ENCODE measurements at places on chromosomes 4 and X.

DNA sequence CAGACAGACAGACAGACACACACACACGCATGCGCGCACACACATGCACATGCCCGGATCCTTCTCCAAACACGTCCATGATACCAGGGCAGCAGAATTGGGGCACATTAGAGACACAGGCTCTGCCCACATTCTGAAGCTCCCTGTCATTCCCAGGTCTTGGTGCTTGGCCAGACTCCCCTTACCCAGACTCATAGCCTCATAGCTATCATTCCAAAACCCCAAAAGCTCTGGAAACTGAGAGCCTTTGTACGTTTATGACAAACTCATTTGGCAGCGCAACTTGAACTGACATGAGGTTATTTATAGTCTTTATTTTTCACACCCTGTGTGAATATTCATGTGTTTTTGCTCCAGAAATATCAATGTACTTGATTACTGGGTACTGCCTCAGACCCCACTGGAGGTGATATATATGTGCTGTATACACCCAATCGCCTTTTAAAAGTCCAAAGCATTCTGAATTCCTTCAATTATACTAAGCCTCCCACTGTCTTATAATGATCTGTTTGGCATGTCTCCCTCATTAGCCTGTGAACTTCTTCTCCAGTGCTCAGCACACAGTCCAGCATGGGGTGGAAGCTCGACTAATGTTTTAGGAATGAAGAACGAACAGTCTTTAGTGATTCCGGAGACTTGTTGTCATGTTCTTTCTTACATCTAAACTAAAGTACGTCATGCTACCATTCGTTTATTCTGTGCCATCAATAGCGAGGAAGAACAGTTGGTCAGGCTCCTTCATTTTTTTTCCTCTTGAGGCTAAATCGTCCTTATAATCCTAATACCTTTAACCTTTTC, 45.0 kb downstream of the RTL9 start:
- DNase-seq, result no peak

GRCh38 chr4:8451440-8452182, 11.0 kb downstream of the TRMT44 start:
- DNase-seq, result no peak

DNA sequence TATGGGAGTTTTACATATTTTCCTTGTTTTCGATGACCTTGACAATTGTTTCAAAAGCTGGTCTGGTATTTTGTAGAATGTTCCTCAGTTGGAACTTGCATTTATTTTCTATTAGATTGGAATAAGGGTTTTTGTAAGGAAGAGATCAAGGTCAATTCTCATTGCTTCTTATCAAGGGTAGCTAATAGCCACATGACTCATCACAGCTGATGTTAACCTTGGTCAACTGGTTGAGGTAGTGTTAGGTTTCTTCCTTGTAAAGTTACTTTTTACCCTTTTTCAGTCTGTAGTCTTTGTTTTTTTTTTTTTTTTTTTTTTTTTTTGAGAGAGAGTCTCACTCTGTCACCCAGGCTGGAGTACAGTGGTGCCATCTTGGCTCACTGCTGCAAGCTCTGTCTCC, 257.2 kb downstream of the SNCA start:
- DNase-seq, result no peak

- no peak for DNase-seq
Observed at GRCh38 chr4:151117371-151117962, 18.0 kb downstream of the RPS3A start.

- no peak for DNase-seq
Observed at GRCh38 chr4:7862561-7863192, 77.0 kb downstream of the AFAP1 start.

DNA sequence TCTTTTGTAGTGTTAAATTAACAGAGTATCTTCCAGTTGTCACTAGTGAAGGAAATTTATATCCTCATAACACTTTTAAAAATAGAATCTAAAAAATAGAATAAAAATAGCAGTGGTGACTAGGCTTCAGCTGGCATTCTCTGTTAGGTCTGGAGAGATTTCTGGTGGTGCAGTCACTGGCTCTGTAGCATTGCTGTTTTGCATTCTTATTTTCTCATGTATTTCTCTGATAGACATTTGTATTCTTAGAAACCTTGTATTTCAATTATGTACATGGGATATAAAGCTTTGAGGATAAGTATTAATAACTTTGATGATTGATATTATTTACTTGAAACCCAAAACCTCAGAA, 87.6 kb downstream of the TMEM131L start:
- DNase-seq, result no peak

- no peak for DNase-seq
Observed at GRCh38 chr4:56788081-56788480, 33.4 kb downstream of the SPINK2 start.

DNA sequence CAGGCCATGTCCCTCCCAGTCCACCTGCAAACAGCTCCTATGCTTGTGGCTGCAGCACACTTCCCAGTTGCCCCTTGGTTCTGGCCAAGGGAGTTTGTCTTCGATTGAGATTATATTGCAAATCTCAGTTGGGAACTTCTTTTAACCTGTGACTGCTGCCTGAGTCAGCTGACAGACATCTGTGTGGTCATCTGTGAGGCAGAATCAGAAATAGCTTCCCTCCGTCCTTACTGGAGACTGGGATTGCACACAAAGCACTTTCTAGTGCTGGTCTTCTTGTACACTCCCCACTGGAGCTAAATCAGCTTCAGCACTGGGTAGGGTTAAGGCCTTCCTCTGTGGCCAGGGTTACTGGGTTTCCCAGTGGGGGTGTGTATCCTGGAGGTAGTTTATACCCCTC, 34.3 kb downstream of the ZNF330 start:
- DNase-seq, result no peak

DNA sequence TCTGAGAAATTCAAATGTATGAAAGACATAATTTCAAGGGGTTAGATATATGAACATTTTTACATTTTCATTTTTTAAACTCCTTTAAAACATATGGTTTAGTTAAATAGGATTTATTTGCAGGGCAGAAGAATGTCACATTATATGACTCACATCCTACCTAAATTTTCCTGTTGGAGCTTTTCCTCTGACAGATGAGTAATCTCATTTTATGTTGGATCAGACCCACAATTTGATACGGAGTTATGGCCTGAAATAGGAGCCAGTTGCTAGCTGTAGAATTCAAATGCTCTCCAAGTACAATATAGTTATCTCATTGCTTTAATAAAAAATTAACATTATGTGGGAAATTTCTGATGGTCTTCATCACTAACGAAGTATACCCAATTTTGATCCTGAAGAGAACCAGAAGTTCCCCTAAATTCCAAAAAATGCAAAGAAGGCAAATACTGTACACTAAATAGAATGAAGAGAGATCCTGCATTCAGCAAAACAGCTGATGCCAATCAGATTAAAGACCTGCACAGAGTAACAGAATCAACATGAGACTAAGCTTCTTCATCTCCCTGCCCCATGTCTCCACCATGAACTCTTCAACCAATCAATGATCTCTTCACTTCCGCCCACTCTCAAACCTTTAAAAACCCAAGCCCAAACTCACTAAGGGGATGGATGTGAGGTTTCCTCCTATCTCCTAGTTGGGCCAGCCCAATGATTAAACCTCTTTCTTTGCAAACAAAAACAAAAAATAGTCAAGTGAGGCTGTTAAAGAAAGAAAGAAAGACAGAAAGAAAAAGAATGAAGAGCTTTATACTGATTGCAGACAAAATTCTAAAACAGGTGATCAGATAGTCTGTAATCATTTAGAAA, 10.9 kb upstream of the EXOSC9 start:
- DNase-seq, result no peak

DNA sequence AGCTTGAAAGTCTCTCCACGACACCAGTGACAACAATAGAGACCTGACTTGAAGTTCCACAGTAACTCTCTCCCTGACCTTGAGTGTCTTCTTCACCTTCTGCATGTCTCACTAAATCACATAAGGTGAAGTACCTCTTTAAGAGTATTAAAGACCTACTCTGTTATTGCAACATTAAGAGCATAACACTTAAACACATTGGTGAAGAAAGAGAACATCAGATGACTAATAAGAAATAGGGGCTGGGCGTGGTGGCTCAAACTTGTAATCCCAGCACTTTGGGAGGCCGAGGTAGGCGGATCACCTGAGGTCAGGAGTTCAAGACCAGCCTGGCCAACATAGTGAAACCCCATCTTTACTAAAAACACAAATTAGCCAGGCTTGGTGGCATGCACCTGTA, 33.9 kb upstream of the MAPK10 start:
- DNase-seq, result no peak

DNA sequence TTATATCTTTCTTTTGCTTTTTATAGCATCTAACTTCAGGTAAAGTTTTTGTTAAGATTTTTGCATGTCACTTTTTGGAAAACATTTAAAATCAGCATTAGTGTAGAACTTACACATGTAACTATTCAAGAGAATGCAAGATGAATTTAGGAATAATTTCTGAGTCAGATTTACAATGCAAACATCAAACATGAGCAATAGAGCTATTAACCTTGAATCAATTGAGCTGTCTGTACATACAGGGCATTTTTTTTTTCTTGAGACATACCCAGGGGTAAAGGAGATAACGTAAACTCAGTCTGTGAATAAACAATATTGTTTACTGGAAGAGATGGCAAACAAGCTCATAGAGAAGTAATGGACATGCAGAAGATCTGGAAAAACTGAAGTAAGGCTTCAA, 311.5 kb downstream of the IL1RAPL2 start:
- no peak for DNase-seq

- no peak for DNase-seq
Observed at GRCh38 chr4:128558896-128559679, 250.4 kb upstream of the JADE1 start.

DNA sequence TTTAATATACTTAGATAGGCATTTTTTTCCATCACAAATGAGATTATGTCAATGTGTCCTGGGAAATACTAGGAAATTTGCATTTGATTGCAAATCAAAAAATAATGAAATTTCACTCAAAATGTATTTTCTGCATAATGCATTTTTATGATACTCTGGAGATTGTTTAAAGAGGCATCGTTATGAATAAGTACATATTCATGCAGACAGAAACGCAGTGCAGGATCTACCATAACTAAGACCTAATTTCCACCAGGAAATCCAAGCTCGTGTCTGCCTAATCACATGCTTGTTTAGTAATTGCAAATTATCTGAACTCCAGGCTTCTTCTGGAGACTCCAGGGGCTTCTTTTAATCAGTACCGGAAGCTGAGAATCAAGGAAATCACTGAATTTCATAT, 163.5 kb upstream of the MXRA5 start:
- DNase-seq, result no peak

- no peak for DNase-seq
Observed at GRCh38 chr4:13536607-13537006, 7.7 kb downstream of the NKX3-2 start.

- no peak for DNase-seq
Observed at GRCh38 chrX:39950018-39950688, 147.6 kb downstream of the BCOR start.

GRCh38 chr4:87981486-87981885, 6.0 kb downstream of the SPP1 start:
- DNase-seq, result no peak

GRCh38 chrX:114800719-114801118, 216.7 kb downstream of the IL13RA2 start:
- no peak for DNase-seq

DNA sequence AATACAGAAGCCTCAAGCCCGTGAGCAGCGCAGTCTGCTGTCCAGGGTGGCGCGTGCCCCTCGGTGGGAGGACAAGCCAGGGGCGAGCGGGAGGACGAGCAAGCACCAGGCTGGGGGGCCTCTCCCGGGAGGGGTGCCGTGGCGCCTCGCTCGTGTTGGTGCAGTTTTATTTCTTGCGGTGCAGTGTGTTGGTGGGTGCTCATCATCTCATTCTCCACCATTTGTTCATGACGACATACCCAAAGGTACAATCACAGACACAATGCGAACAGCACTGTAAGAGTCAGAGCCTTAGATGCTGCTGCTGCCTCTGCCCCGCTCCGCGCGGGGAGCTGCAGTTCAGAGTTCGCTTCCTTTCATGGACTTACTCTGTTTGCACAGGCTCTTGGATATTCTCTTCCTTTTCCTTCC, 30.3 kb downstream of the RGS12 start:
- no peak for DNase-seq

GRCh38 chrX:4484266-4484665, 770.8 kb upstream of the PRKX start:
- DNase-seq, result no peak

- peak; percentile 48 for DNase-seq
Observed at GRCh38 chrX:9942086-9942485, 25.1 kb upstream of the CLDN34 start.

- no peak for DNase-seq
Observed at GRCh38 chr4:143399113-143399949, 62.7 kb downstream of the GAB1 start.

DNA sequence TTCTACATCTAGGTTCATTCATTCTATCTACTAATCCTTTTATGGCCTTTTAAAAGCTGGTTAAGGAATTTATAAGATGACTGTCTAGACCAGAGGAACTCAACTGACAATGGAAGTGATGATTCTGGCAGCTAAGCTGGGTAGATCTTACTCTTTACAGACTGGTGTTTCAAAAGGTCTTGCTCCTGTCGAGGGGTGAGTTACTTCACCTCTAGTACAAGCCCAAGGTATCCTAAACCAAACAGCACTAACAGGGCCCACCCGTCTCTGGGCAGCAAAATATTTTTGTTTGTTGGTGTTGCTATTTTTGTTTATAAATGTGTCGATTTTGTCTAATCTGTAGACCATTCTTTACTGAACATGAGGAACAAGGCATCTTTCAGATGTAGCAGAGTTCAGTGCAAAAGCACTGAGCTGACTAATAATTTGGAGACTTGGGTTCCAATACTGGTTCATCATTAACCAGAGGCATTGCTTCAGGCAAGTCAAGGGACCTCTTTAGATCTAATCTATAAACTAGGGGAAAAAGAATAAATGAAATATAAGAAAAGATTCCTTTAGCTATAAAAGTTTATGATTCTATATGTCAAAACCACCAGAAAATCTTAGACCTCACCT, 90.3 kb upstream of the FRG1 start:
- no peak for DNase-seq

DNA sequence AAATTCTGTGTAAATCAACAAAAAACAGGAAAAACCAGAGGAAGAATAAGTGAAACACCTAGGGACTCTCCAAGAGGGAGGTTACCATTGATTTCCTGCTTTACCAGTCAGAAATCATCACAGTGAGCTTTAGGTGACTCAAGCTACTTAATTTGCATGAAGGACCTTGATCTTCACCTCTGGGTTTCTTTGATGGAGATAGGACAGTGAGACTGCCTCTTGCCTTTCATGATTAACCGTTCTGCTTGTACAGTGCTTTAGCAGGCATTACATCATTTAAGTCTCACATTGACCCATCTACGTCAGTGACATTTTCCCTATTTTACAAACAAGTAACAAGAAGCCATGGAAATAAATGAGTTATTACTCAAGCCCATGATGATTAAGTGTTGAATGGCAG, 3.4 kb upstream of the GK start:
- DNase-seq, result no peak

DNA sequence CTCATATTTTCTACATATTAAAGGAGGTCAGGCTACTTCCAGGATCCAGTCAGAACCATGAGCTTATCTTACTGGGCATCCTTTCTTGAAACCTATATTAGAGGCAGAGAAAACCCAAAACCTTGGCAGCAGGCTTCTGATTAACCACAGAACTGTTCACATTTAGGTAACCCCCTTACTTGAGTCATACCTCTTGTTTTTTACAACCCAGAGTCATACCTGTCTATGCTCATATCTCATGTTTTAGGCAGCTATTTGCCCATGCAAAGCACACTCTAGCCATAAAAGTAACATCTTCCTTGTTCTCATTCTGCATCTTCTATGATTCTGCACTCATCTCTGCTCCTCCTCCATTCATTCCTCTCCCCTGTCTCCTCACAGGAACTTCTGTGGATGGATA, 138.0 kb upstream of the SMIM31 start:
- no peak for DNase-seq

- no peak for DNase-seq
Observed at GRCh38 chrX:124263743-124264142, 68.7 kb upstream of the TEX13D start.

GRCh38 chr4:187499956-187500355, 495.6 kb upstream of the ZFP42 start:
- no peak for DNase-seq
